ENCODE measurements at places on chromosomes 2 and 18.

DNA sequence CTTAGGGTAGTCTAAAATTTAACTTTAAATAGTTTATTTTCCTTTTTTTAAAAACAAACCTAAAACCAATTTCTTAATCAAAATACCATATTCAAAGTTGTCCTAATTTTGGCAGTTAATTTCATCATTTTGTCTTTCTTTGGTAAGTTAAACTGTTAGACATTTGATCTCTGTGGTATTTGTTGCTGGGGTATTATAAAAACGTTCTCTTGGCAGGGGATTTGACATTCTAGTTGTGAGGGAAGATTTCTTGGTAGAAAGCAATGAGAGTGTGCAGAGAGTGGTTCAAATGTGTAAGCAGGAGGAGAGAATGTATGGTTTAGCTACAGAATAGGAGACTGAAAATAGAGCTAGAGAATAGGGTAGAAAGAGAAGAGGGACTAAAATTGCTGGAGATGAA lies 14.6 kb downstream of the GULP1 start:
- no peak for DNase-seq

DNA sequence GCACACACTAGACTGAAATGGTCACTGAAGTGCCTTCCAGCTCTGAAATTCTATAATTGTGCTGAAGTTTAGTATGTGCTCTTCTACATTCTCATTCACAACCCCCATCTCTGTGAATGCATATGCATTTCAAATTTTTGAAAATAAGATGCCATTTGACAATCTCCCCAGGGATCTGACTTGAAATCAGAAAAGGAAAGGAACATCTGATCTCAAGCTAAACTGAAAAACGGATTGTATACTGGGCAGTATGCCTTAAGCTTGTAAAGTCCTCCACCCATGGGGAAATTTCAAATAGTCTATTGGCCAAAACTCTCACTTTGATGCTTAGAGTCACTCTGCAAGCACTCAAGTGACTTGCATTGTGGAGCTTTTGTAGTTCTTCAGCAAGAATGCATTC lies 22.9 kb downstream of the FAP start:
- no peak for DNase-seq

- DNase-seq: no peak
Measured at GRCh38 chr2:152600051-152600657, 117.1 kb downstream of the PRPF40A start.

DNA sequence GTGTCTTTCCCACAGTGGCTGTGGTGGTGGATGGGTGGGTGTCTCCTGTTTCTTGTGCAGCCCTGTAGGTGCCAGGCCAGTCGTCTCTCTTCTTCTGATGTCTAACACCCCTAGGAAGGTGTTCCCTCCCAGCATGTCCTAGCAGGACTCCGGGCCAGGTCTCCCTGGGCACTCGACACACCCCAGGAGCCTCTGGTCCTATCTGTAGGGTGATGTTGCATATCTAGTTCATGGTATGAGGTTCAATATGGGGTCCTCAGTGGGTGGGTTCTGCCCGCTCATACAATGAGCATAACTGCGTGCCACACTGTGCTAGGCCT lies 14.4 kb downstream of the NGEF start:
- DNase-seq: no peak

GRCh38 chr2:234218266-234219045 lies 168.0 kb downstream of the SPP2 start:
- DNase-seq: no peak

- no peak for DNase-seq
Measured at GRCh38 chr2:105576440-105577241, 168.1 kb upstream of the NCK2 start.

- DNase-seq: no peak
Measured at GRCh38 chr2:128563348-128563687, 244.7 kb upstream of the HS6ST1 start.

DNA sequence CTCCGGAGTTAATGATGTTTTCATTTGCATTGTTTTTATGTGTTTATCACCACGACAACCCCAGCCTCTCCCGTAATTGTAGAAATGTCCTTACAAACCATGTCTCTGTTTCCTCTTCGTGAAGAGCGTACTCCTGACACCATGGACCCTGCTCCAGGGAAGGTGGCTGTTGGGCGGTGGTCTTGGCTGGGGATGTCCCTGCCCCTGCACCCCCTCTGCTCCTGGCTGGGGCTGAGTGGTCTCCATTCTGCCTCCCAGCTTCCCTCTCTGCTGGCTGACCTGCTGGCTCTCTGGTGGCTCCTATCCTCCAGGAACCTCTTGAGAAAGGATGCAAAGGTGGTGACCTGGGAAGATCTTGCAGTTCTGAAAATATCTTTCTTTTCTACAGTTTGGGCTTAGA lies 81.1 kb downstream of the ASB1 start:
- no peak for DNase-seq

GRCh38 chr2:167334146-167334742 lies 446.0 kb downstream of the XIRP2 start:
- no peak for DNase-seq

DNA sequence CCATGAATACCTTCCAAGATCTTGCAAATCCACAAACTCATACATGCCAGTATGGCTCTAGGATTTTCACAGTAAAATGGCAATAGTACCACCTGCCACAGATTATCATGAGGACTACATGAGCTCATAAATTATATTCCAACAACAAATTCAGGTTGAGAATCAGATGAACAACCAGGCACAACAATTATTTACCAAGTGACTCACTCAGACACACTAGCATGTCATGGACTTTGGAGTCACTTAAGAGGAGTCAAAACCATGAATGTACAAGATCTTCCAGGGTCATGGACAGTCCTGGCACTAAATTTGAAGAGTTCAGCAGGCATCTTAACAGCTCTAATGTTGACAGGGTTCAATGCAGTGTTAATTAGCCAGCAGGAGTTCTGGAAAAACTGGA lies 34.4 kb upstream of the BZW1 start:
- no peak for DNase-seq

Data from activated T-cell treated with anti-CD3 and anti-CD28 coated beads for 48 hours (primary cell).